Daoy (cell line): ENCODE measurements at places on chromosomes 1 and 21.

- DNase-seq = no peak
Observed at GRCh38 chr1:230827081-230827681, 41.1 kb downstream of the C1orf198 start.

DNA sequence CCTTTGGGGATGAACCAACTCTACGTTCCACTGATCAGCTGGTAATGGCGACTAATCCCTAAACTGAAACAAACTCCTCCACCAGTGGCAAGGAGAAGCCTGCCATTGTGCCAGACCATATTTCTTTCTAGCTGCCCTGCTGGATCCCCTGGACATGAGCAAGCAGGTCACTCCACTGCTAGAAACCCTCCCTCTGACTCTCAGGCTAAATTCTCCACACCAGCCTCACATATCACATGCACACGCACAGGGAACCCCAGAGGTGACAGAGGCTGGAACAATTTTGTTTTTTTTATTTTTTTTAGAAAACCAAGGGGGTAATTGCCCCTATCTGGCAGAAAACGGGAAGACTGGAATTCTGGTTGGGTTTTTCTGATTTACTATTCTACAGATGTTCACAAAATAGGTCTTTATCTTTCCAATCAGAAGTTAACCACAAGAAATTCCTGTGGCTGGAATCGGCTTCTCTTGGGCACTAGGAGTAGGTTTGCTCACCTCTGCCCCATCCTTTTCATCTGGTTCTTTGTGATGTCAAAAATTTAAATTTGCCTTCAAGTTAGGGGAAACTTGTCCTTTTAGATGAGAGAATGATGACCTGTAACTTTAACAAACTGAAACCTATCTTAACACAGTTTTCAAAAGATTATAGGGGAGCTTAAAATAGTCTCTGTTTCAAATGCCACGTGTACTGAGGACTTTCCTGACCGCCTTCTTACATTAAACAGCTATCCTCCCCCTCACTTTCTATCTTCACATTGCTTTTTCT, 258.1 kb downstream of the SDCCAG8 start:
- peak; percentile 63 for DNase-seq

- no peak for DNase-seq
Observed at GRCh38 chr1:59552007-59552406, 255.1 kb downstream of the FGGY start.

GRCh38 chr1:28314547-28314941, 14.3 kb upstream of the MED18 start:
- no peak for DNase-seq

GRCh38 chr1:59446257-59446901, 149.5 kb downstream of the FGGY start:
- peak; percentile 65 for DNase-seq

GRCh38 chr1:8794605-8795004, 22.8 kb downstream of the RERE start:
- no peak for DNase-seq

GRCh38 chr1:235424092-235424491, 56.9 kb downstream of the TBCE start:
- no peak for DNase-seq

DNA sequence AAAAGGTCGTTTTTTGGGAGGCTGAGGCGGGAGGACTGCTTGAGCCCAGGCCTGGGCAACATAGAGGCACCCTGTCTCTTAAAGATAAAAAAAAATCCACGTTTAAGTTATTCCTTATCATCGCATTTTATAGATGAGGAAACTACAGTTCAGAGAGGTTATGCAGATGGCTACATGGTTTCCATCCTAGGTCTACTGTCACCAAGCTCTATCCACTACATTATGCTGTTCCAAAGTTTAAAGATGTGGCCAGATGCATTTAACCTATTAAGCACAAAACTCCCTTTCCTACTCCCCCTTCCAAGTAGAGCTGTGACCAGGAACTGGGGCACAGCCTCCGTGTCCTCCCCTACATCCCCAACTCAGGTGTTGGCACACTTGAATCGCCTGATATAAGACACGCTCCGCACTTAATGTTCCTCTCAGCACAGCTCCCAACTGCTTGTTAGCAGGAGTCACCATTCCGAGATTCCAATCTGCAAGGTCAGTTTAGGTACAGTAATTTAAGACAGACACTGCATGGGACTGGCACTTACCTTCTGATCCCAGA, 1.3 kb downstream of the TAF5L start:
- no peak for DNase-seq

GRCh38 chr1:234745844-234746797, 136.1 kb upstream of the IRF2BP2 start:
- DNase-seq = peak; percentile 83

- no peak for DNase-seq
Observed at GRCh38 chr1:61158591-61158990, 76.2 kb downstream of the NFIA start.

DNA sequence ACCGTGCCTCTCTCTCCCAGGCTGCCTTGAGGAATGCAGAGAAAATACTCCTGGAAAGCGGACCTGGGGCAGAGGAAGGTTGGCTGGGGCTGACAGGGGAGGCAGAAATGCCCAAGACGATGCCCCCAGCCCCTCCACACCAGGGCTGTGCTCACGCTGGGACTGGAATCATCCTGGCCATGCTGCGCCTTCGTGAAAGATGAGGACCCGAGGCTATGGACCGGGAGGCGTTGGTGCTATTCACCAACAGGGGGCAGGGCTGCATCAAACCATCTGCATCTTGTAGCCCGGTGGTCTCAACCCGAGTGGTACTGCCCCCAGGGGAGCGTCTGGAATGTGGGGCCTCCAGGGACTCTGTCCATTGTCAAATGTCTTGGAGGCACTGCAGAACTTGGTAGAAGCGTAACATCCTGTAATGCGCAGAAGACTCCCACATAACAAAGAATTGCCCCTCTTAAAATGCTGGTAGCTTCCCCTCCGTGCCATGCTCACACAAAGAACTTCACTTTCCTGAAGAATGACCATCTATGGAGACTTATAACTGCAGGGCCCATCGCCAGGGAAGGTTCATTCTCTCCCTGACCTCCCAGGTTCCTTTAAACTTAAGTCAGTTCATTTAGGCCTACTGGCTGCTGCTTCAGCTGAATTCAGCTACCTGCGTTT, 251.2 kb downstream of the RRAGC start:
- DNase-seq = peak; percentile 41

DNA sequence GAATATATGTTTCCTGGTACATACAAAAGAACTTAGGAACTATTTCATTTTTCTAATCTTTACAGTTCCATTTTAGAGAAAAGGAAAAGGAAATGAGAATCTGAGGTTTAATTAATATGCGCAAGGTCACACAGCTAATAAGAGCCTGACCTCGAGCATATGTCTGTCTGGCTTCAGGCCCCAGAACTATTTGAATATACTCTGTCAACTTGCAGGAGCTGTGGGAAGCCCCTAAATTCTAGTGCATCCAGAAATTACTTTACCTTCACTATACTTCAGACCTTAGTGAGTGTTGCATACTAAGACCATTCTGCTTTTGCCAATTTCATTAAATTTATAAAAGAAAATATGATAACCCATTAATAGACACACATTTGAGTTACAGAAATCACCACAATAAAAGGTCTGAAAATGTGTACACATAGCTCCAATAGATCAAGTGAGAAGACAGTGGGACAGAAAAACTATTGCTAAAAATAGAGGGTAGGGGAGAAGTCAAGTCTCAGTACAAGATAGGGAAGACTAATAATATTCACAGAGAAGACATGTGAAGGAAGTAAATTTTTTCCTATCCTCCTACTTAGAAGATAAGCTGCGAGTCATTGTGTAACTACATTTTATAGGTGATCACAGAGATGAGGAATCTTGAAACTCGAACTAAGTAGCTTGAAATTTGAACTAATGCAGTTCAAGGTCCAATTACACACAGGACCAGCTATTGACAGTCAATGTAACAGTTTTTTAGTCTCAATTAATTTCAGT, 3.8 kb downstream of the RGS13 start:
- DNase-seq = peak; percentile 5

- no peak for DNase-seq
Observed at GRCh38 chr1:79472067-79472656, 465.6 kb upstream of the ADGRL4 start.

GRCh38 chr1:36748466-36748865, 265.8 kb upstream of the CSF3R start:
- DNase-seq = no peak

DNA sequence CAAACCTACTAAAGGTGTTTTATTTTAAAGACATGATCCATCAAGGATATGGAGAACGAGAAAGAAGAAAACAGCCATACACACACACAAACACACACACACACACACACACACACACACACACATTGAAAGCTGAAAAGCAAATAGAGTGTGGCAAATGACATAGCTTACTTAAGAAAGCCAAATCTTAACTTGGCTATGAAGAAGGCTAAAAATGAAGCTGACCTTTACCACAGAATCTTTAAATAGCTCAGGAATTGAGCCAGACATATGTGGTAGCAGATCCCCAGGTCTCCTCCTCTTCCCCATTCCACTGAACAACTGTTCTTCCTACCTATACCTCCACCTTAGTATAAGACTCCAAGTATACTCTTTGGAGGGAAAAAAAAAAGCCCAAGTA, 185.6 kb downstream of the CLEC20A start:
- DNase-seq = no peak

DNA sequence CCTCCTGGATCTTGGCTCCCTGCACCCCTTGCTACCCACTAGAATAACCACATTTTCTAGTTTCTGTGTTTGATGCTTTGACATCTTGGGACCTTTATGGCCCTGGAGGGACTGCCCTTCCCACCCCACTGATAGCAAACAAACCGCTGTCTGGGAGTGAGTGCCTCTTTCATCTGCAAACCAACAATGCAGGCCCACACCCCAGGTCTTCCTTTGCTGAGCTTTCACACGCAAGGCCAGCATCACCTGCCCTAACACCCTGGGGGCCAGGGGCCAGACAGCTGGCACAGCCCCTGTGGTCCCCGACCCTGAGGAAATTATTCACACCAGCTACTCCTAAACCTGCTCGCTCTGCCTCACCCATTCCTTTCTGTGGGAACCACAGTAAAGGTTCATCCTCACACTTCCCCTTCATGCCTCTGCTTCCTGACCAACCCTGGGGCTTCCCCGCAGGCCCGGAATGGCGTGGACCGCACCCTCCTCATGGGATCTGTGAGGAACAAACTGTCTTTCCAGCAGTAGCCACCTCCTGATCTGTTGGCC, 15.4 kb downstream of the SLC2A7 start:
- no peak for DNase-seq

GRCh38 chr1:234962340-234962989, 166.2 kb downstream of the TOMM20 start:
- peak; percentile 98 for DNase-seq

DNA sequence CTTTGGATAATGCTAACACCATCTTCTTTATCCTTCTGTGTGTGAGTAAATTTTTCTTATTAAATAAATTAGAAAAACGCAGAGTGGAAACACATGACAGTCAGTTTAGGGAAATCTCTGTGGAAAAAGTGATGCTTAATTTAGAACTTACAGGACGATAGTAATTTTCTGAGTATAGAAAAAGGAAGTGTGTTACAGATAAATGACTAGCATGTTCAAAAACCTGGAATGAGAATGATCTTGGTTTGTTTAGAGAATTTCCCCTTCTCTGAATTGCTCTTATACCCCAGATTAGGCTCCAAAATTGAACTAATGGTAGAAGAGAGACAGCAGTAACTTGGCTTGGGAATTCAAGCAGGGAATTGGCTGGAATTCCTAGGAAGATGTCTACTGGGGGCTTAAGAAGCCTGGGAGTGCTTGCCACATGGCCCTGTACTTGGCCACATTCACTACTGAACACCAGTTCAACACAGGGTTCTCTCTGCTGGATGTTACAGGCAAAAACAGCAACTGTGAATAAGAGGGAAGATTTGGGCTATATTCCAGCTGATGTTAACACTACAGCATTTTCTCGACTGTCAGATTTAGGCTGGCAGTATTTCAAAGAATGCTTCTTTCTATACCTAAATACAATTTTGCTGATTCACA, 1004.2 kb downstream of the TTLL7 start:
- no peak for DNase-seq

DNA sequence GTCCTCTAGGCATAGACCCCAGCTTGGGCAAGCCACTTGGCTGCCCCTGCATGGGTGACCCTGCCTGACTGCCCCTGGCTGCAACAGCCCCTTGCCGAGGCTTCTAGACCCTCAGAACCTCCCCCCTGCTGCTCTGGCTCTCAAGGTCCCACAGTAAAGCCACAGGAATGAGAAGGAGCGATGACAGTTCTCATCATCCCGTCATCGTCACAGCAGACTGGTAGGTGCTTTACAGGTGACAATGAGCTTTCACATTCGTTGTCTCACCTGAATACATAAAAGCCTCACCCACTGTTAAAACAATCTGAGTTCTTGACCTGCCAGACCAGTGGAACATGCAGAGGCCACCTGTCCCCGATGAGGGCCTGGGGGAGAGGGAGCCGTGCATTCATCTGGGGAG, 36.0 kb upstream of the GPR157 start:
- peak; percentile 20 for DNase-seq

DNA sequence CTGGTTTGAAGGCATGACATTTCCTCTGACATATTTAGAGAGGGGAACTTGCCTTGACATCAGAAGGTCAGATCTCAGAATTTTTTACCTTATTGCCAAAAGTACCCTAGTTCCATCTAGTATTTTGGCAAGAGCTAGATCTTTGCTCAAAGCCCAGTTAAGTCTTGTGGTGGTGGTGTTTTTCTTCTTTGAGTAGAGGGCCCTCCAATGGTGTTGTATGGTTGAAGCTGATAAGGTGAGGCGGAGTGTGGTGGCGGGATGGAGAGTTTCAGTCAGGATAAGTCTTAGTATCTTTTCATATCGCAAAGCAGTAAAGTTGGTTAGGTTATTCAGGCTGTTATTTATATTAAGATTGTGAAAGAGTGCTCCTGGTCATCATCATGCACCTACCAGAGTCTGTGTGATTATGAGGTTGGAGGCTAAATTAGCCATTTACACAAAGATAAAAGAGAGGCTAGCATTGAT, 20.1 kb upstream of the MACF1 start:
- DNase-seq = no peak

GRCh38 chr1:173103006-173103405, 52.3 kb upstream of the TNFSF18 start:
- DNase-seq = no peak

DNA sequence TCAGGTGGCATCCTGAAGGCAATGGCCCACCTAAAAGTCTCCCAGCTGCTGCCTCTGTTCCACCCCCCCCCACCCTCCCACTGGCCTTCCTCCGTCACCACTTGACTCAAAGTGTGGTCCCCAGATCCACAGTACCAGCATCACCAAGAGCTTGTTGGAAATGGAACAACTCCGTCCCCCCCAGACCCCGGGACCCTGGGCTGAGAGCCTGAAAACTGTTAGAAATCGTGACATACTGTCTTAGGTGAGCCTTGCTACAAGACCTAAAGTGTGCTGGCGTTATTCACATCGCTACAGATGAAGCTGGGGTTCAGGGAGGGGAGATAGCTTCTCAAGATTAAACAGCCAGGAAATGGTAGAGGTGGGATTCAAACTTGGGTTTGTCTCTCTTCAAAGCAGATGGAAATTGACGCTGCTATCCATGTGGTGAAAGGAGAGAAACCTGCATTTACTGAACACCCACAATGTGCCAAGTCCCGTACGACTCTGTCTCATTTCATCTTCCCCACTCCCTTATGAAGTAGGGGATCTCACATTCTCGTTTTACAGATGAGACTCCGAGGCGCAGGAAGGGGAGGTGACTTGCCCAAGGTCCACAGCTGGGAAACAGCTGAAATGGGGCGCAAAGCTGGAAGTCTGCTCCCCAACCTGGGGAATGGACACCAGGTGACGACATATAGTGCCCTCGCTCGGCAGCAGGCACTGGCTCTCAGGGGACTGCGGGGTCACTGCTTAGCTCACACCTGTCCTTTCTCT, 52.8 kb upstream of the IFFO2 start:
- no peak for DNase-seq
